Neural progenitor cell (in vitro differentiated cells): ENCODE measurements at places on chromosomes 3 and 15. TPM values are rescaled to one million over a fixed set of nuclear protein-coding genes. Genes with fewer than 3 reads are reported as not detected.

The TM4SF4 gene
- 0.15 TPM in 1 of 2 replicates, not detected in the other for total RNA-seq

The MGLL gene
- total RNA-seq: 0.12 and 0.15 TPM in 2 replicates

DNA sequence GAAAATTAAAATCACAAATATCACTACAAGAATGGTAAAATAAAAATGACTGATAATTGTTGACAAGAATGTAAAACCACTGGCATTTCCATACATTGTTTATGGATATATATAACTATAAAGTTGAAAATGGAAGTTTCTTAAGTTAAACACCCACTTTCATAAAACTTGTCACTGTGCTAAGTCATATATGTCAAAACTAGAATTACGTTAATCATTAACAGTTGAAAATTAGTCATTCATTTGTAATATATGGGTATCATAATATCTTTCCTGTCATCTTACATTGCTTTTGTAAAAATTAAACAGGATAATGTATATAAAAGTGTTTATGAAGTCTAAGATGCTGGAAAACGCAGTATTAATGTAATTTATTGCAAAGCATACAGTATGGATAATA is 1398.6 kb upstream of the ALCAM start:
- no peaks in the 10 kb centered on the region for H3K27me3 ChIP-seq
- H3K4me3 ChIP-seq: no peak overlapping the region
- no peak for DNase-seq
- H3K4me1 ChIP-seq: peaks cover 6% of the 10 kb centered on the region

DNA sequence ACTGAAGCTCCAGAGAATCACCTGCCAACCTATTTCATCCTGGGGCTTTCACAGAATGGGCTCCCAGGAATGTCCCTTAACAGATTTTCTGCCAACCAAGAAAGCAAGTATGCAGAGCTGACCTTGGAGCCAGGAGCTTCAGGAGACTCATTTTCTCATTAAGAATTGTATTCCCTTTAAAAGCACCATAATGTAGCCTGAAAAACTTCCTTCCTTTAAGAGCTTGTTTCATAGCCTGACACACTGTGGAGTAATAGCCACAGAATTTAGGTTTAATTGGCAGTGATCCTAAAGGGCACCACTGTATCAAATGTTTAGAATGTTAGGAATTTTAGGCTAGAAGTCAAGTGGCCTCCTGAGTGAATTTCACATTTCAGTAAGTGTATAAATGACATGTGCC is 309.8 kb downstream of the GBE1 start:
- H3K36me3 ChIP-seq: no peaks in the 10 kb centered on the region
- H3K27me3 ChIP-seq: no peaks in the 10 kb centered on the region
- H3K4me1 ChIP-seq: peaks cover 6% of the 10 kb centered on the region
- no peak for DNase-seq

- no peak for DNase-seq
- H3K4me3 ChIP-seq: no peak overlapping the region
Observed at GRCh38 chr3:76615719-76616118, 424.2 kb upstream of the ROBO2 start.

DNA sequence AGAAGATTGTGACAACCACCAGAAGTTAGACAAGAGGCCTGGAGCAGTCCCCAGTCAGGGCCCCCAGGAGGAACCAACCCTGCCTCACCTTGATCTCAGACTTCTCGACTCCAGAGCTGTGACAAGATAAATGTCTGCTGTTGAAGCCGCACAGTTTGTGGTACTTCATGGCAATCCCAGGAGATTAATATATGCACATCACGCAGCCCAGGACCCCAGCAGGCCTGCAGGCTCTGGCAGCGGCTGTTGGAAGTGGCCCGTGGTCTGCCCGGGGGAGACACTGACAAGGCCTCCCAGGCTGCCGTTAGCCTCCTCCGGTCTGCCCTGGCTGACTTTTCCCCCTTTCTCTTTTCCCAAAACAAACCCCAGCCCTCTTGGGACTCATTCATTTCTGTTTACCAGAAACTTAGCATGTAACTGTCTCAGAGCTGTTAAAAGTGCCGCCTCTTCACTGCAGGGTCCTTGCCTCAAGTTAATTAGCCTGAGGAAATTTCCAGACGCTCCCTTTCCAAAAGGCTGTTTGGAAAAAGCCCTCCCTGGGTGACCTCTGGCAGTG is 183.5 kb upstream of the LYSMD4 start:
- H3K36me3 ChIP-seq: no peaks in the 10 kb centered on the region
- peaks cover 4% of the 10 kb centered on the region for H3K4me1 ChIP-seq
- no peak overlapping the region for H3K27ac ChIP-seq

DNA sequence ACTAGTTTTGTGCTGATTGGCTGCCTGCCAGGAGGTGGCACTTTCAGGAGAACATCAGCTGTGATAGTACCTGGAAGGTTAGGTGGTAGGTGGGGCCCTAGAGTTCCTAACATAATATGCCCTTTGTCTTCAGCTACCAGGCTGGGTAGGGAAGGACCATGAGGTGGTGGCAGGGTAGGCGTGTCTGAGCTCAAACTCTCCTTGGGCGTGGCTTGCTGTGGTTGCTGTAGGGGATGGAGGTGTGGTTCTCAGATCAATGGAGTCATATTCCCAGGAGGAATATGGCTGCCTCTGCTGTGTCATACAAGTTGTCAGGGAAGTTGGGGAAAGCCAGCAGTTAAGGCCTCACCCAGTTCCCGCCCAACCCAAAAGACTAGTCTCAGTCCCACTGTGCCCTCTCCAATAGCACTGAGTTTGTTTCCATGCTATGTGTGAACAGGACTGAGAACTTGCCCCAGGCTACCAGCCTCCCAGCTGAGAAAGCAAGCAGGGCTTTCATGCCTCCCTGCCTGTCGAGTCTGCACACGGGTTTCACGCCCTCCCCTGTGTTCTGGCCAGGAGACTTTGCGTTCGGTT is 107.7 kb downstream of the CHCHD4 start:
- no peaks in the 10 kb centered on the region for H3K27me3 ChIP-seq
- no peak overlapping the region for H3K4me3 ChIP-seq
- no peak overlapping the region for H3K27ac ChIP-seq
- H3K4me1 ChIP-seq: no peaks in the 10 kb centered on the region
- no peaks in the 10 kb centered on the region for H3K36me3 ChIP-seq

DNA sequence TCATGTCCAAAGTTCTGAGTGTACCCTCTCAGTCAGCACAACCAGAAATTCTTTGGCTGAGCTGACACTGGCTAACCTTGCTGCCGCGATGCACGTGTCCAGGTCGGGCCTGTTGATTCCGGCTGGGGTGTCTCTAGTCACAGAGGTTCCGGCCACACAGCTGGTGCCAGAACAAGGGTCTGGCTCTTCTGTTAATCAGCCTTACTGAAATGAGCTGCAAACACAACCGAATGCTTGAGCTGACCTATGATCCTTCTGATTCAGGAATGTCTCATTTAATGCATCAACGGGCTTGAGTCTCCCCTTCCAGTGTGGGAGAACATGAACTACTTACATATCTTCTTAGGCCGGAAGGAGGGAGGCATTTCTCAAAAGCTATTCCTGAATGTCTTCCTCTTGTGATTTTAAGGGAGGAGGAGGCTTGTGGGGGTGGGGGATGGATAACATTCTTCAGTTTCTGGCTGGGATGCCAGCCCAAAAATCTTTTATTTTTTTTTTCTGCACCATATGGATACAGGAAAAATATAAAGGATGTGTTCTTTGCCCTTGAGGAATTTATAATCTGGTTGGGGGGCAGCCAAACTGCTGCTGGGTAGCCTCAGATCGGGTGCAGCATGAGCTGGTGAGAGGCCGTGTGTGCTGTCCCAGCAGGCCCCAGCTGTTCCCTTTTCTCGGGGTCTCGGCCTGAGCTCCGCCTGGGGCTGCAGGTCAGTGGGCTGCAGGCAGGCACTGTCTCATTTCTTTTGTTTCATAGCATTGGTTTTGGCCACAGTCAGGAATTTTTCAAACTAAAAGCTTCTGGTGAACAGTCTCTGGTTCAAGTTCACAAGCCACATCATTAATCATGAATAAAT is 319.1 kb upstream of the TBL1XR1 start:
- H3K36me3 ChIP-seq: no peaks in the 10 kb centered on the region
- no peak overlapping the region for H3K27ac ChIP-seq
- no peaks in the 10 kb centered on the region for H3K27me3 ChIP-seq
- peak; percentile 77 for DNase-seq
- H3K4me1 ChIP-seq: peaks cover 13% of the 10 kb centered on the region

- no peaks in the 10 kb centered on the region for H3K4me1 ChIP-seq
- H3K36me3 ChIP-seq: no peaks in the 10 kb centered on the region
- no peak overlapping the region for H3K27ac ChIP-seq
- H3K4me3 ChIP-seq: no peak overlapping the region
- no peak for DNase-seq
Observed at GRCh38 chr15:57932348-57932747, 133.2 kb downstream of the ALDH1A2 start.
